ENCODE measurements at places on chromosomes 11 and 22. TPM values are rescaled to one million over a fixed set of nuclear protein-coding genes. Genes with fewer than 3 reads are reported as not detected.

The PRR33 gene
- 0.05 TPM for total RNA-seq

The GLYAT gene
- not detected for total RNA-seq

The EED gene
- 46.3 TPM for total RNA-seq

The MAJIN gene
- 0.54 TPM for total RNA-seq

The CEP164 gene
- total RNA-seq = 44.2 TPM

The CXCR5 gene
- total RNA-seq = 0.52 TPM

The OR2D2 gene
- total RNA-seq = not detected

The KCNJ1 gene
- total RNA-seq = not detected

The ALDH3B2 gene
- total RNA-seq = not detected

The SCGB1D2 gene
- not detected for total RNA-seq

The GRK3 gene
- total RNA-seq = 23.4 TPM

DNA sequence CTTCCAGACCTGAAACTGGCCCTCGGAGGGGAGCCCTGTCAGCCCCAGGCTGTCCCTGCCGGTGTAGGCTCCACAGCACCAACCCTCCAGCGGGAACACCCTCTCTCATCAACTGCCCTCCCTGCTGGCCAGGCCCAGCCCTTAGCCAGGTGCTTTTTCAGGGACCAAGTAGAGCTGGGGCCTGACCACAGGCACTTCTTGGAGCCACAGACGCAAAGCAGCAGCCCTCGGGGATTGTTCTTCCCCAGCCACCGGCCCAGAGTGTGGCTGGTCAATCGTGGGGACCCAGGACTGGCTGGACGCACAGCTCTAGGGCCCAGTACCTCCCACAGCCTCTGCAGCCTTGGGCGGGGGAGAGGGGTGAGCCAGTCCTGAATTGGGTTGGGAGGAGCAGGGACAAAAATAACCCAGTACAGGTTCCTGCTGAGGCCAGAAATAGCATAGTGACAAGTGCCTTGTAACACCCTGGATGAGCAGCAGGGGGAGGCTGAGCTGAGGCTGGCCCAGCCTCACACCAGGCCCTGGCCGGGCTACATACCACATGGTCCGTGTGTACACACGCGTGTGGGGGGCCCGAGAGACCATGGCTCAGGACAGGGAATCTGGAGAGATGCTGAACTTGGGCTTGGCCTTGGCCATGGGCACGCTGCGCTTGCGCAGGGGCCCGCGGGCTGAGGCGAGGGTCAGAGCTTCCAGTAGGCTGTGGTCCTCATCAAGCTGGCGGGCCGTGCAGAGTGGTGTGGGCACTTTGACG, 2.0 kb downstream of the KCNJ11 start:
- DNase-seq = peak; percentile 50

DNA sequence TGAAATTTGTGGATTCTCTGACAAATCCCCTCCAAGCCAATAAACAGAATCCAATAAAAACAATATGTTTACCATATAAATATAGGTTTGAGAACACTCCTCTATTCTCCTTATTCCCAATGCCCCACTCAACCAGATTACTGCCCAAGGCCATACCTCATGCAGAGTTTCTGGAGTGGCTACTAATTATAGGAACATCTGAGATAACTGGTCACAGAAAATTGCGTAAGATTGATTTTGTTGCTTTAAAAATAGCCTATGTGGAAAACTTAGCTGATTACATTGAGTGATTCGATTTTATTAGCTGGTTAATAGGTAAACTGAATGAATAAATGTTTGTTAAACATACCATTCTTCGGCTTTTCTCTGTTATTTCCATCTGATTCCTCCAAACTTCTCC, 48.0 kb downstream of the ME3 start:
- no peak for DNase-seq

DNA sequence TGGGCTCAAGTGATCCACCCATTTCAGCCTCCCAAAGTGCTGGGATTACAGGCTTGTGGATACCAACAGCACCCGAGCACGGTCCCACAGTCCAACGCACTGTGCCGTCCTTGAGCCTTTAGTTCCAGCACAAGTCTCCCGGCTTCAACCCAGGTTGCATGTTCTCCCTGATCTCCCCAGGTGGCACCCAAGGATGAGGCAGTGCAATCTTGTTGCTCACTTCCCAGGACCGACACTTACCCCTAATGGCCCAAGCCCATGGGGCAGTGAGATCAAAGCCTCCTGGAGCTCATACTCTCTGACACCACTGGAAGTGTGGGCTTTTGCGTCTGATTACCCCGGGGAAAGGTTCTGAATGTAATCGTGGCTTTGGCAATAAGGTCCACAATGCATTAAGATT, 3.5 kb downstream of the PRAME start:
- DNase-seq = no peak

DNA sequence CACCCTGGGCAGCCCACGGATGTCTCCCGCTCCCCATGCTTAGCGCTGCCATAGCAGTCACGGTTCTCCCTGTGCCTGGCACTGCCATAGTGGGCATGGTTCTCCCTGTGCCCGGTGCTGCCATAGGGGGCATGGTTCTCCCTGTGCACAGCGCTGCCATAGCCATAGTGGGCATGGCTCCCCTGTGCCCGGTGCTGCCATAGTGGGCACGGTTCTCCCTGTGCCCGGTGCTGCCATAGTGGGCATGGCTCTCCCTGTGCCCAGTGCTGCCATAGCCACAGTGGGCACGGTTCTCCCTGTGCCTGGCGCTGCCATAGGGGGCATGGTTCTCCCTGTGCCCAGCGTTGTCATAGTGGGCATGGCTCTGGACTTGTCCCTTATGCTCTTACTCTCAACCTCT, 19.9 kb upstream of the ARAP1 start:
- no peak for DNase-seq

- DNase-seq = no peak
Measured at GRCh38 chr11:393219-394033, 583 bp upstream of the PKP3 start.

GRCh38 chr11:19934828-19935259, 222.2 kb downstream of the NAV2 start:
- no peak for DNase-seq

- DNase-seq = no peak
Measured at GRCh38 chr11:87428266-87428665, 390.5 kb downstream of the TMEM135 start.

DNA sequence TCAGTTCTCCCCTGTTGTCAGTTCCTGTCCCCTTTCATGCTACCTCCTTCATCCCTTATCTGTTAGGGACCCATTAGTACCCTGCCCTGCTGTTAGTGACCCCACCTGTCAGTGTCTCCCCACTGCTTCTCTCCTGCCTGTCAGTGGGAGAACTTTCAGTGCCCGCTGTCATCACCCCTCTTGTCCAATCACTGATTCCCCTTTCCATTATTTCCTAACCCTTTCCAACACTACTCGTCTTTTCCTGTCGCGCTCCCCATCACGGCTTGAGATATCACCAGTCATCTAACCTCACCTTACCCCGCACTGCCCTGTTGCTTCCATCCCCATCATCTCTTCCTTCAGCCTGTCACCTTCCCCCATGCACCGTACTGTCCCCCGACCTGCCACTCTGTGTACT, 4.0 kb downstream of the PPP6R2 start:
- no peak for DNase-seq
